GM23248 (cell line): ENCODE measurements at places on chromosomes 7 and 10. TPM values are rescaled to one million over a fixed set of nuclear protein-coding genes. Genes with fewer than 3 reads are reported as not detected.

The SPDYE2B gene
- polyA plus RNA-seq: 0.20 TPM in 1 of 2 replicates, not detected in the other

The AGBL3 gene
- 1.4 and 1.5 TPM in 2 replicates for polyA plus RNA-seq

The TYW1 gene
- 13.8 and 14.7 TPM in 2 replicates for polyA plus RNA-seq

The CPA2 gene
- polyA plus RNA-seq: not detected in 2 replicates

The UFSP1 gene
- polyA plus RNA-seq: 4.3 and 5.1 TPM in 2 replicates

The TSC22D4 gene
- polyA plus RNA-seq: 19.1 and 20.7 TPM in 2 replicates

The PRRT4 gene
- not detected in 2 replicates for polyA plus RNA-seq

The FAM25C gene
- polyA plus RNA-seq: not detected in 2 replicates

The PRKCQ gene
- polyA plus RNA-seq: not detected in 2 replicates

The IFIT3 gene
- polyA plus RNA-seq: 10.4 and 10.6 TPM in 2 replicates

The AGR2 gene
- polyA plus RNA-seq: not detected in 2 replicates

The COL1A2 gene
- 9,779 and 9,902 TPM in 2 replicates for polyA plus RNA-seq

The FAM25A gene
- not detected in 2 replicates for polyA plus RNA-seq

The CDK14 gene
- polyA plus RNA-seq: 18.0 and 19.9 TPM in 2 replicates

The KCNIP2 gene
- polyA plus RNA-seq: 0.15 and 0.24 TPM in 2 replicates

The OR2A1 gene
- polyA plus RNA-seq: 0.10 and 0.15 TPM in 2 replicates

The ERVW-1 gene
- polyA plus RNA-seq: not detected in 2 replicates

The MINDY3 gene
- polyA plus RNA-seq: 35.7 and 37.2 TPM in 2 replicates

The AKR1B1 gene
- polyA plus RNA-seq: 164 and 176 TPM in 2 replicates

The ANXA11 gene
- polyA plus RNA-seq: 189 and 194 TPM in 2 replicates
